ENCODE measurements at places on chromosomes 5 and 9.

- peak; percentile 23 for DNase-seq
- H3K4me3 ChIP-seq: peak overlapping the region; percentile 32
- no peaks in the 10 kb centered on the region for H3K36me3 ChIP-seq
- H3K27me3 ChIP-seq: peaks cover 5% of the 10 kb centered on the region
These were observed 158.1 kb upstream of the SHB start for GRCh38 chr9:38227061-38227540.

DNA sequence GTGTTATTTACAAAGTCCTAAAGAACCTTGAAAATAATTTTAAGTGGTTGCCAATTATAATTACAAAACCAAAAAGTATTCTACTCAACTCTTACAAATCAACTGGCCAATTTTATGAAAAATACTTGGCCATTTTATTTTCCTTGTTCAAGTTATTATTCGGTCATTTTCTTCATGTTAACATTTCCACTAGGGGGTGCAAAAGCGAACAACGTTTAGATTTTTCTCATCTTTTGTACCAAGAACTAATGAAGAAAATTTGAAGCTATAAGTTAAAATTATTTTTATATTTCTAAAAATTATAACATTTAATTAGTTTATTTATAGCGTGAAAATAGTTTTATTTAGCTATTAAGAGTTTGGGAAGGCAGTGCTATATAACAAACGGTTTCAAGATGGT lies 1453.3 kb downstream of the MAT2B start:
- H3K4me1 ChIP-seq: no peaks in the 10 kb centered on the region
- no peaks in the 10 kb centered on the region for H3K27me3 ChIP-seq
- H3K27ac ChIP-seq: no peak overlapping the region
- H3K4me3 ChIP-seq: no peak overlapping the region
- no peaks in the 10 kb centered on the region for H3K36me3 ChIP-seq

DNA sequence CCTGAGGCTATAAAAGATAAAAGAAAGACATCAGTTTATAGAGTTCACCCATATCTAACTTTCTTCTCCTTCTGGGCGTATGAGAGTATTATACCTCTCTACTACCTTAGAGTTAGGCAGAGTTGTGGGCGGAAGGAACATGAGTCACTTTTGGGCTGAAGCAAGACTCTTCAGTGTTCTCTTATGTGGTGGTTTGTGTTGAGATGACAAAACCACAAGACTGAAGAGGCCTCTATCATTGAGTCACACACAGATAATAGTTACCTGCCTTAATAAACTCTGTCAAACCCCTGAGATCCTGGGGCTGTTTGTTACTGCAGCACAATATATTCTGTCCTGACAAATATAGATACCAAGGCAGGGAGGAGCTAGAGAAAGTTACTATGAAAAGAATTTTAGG lies 184.2 kb downstream of the EFNA5 start:
- H3K27me3 ChIP-seq: no peaks in the 10 kb centered on the region
- no peak overlapping the region for H3K27ac ChIP-seq
- peak; percentile 48 for DNase-seq

- H3K27me3 ChIP-seq: no peaks in the 10 kb centered on the region
- H3K4me3 ChIP-seq: no peak overlapping the region
- H3K4me1 ChIP-seq: no peaks in the 10 kb centered on the region
- H3K27ac ChIP-seq: no peak overlapping the region
- DNase-seq: no peak
- H3K36me3 ChIP-seq: peaks cover 28% of the 10 kb centered on the region
These were observed 12.4 kb upstream of the PHYHD1 start for GRCh38 chr9:128908372-128908771.

DNA sequence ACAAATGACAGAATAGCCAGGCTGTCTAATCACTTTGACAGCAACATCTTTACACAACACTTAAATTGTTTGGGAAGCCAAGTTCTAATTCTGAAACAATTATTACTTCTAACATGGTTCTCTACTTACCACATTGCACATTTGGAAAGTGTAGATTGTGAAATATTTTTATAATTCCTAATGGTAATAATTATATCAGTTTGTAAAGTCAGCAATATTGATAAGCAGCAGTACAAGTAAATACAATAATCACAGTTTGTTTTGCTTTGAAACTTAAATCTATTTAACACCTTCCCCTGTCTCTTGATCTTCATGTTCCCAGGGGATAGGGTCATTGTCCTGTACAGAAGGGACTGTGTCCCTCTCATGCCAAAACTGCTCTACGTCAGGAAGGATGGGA lies 1.4 kb downstream of the GPR151 start:
- no peak overlapping the region for H3K27ac ChIP-seq
- H3K4me3 ChIP-seq: no peak overlapping the region
- H3K36me3 ChIP-seq: no peaks in the 10 kb centered on the region
- DNase-seq: no peak
- no peaks in the 10 kb centered on the region for H3K4me1 ChIP-seq
- no peaks in the 10 kb centered on the region for H3K27me3 ChIP-seq

- no peak overlapping the region for H3K4me3 ChIP-seq
- no peaks in the 10 kb centered on the region for H3K36me3 ChIP-seq
- no peaks in the 10 kb centered on the region for H3K27me3 ChIP-seq
- H3K4me1 ChIP-seq: no peaks in the 10 kb centered on the region
These were observed 241.2 kb upstream of the TNC start for GRCh38 chr9:115359017-115359780.

- no peaks in the 10 kb centered on the region for H3K4me1 ChIP-seq
- DNase-seq: no peak
- H3K27ac ChIP-seq: no peak within 1 kb of the TSS
- H3K36me3 ChIP-seq: no peaks in the 10 kb centered on the region
- H3K4me3 ChIP-seq: no peak within 1 kb of the TSS
These were observed at the start of gene FYB1 for GRCh38 chr5:39219437-39219836. FYB1 (minus strand) TSS chr5:39219563; CDS start chr5:39202960, 16,603 bp downstream.

DNA sequence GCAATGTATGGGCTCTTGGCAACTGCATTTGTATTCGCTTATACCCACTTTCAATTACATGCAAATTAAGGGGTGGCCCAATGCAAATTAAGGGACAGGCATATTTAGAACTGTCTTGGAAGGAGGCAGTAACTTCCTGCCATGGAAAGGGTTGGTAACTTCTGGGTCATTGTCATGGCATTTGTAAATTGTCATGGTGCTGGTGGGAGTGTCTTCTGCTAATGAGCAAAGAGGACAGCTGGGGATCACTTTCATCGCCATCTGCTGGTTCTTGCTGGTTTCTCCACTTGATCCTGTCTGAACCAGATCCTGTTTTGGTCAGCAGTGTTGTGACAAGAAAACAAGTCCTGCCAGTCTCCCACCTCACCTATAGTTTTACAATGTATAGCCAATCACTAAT lies 23.3 kb upstream of the UGT3A2 start:
- H3K27me3 ChIP-seq: no peaks in the 10 kb centered on the region
- H3K4me3 ChIP-seq: no peak overlapping the region
- H3K27ac ChIP-seq: no peak overlapping the region

DNA sequence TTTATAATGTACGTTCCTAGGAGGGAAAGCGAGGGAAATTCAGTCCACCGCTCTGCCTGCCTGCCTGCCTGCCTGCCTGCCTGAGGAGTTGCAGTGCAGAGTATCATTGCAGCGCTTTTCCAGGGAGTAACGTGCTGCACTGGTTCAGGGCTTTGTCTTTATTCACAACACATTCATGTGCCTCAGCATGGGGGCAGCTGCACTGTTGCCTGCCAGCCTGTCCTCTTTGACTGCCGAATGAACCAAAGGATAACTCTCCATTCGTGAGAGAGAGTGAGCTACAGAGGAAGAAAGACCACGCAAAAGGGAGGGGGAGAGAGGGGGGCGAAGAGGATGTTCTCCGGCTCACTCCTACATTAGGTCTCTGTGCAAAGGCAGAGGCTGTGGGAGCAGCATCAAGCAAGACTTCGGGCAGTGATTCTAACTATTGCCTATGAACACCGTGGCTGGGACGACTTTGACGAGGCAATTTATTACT lies 791.2 kb downstream of the MAT2B start:
- H3K4me1 ChIP-seq: no peaks in the 10 kb centered on the region
- no peaks in the 10 kb centered on the region for H3K36me3 ChIP-seq
- H3K4me3 ChIP-seq: no peak overlapping the region
- no peaks in the 10 kb centered on the region for H3K27me3 ChIP-seq
- DNase-seq: no peak
- no peak overlapping the region for H3K27ac ChIP-seq

- H3K36me3 ChIP-seq: peaks cover 11% of the 10 kb centered on the region
- H3K27me3 ChIP-seq: no peaks in the 10 kb centered on the region
- no peak overlapping the region for H3K4me3 ChIP-seq
These were observed 54.0 kb upstream of the CTSL start for GRCh38 chr9:87671925-87672324.
